NCI-H1417 (cell line): ENCODE measurements at places on chromosomes 2 and 18.

DNA sequence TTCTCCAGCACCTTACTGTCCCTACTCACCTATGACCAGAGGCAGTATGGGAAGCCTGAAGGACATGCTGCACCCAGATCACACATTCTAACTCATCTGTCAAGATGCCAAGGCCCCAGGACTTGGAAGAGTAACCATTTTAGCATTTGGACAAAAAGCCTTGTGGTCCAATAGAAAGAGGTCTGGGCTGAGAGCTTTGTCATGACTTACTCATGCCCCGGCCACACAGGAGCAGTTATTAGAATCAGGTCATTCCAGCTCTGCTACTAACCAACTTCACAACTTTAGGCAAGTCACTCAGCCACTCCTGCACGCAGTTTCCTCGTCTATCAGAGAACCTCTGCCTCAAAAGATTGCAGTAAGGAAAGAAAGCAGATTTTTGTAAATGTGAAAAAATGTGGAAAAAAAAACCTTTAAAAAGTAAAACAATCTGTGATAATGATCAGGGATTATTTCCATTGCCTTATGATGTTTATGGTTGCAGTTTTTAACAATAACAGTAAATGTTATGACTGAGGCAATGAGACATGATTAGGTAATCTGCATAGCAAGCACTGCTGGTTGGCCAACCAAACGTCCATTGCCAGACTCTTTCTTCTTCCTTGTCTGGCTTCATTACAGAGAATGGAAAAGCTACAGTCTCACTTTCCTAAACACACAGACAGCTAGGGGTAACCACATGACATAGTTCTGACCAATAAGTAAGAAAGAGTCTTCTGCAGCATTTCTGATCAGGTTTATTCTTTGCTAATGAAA, 255.4 kb upstream of the CHAC2 start:
- no peak for DNase-seq

DNA sequence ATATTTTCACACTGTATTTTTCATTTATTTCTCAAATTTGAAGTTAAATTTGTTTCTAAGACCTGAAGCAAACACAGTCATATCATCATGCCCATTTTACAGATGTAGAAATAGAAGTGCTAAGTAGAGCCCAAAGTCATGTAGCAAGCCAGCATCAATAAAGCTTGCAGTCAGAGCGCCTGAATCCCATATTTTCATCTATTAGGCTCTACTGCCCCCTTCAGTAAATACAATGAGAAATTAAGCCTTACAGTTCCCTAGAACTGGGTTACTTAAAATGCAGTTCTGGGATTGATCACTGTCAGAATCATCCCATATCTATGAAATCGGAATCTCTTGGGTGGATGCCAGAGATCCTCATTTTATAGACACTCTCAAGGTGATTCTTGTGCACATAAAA, 419.9 kb downstream of the TGIF1 start:
- peak; percentile 69 for DNase-seq

DNA sequence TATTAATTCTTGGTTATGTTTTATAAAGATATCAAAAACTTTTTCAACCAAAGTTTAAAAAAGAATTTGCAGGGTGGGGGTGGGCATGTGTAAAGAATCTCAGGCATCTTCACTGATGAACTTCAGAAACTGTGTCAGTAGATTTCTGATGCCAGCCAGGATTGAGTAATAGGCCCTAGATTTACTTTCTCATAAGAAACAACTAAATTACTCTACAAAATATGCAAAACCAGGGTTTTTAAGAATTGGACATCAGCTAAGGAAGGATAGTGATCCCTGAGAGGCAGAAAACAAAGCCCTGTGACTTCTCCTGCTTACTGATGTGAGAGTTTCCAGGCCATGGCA, 11.9 kb upstream of the IL1R1 start:
- no peak for DNase-seq

DNA sequence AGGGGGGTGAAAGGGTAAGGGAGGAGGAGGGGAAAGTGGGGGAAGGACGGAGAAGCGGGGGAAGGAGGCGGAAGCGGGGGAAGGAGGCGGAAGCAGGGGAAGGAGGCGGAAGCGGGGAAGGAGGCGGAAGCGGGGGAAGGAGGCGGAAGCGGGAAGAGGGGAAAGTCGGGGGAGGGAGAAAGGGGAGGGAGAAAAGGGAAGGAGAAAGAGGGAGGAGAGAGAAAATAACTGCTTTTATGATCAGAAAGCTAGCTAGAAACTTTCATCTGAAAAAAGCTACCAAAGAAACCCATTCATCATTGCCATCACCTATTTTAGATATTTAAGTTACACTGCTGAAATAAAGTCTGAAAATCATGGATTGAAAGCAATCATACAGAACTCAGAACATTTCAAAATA, 72.5 kb downstream of the USP34 start:
- DNase-seq, result no peak

GRCh38 chr2:229714080-229714735, at the start of gene DNER:
DNER (minus strand) TSS chr2:229714555; CDS start chr2:229714423, 132 bp downstream.
- DNase-seq, result peak; percentile 77

GRCh38 chr2:109646961-109647360, 32.8 kb downstream of the SOWAHC start:
- no peak for DNase-seq

GRCh38 chr2:207512356-207512755, 17.4 kb upstream of the CREB1 start:
- no peak for DNase-seq

- no peak for DNase-seq
Observed at GRCh38 chr18:61992285-61992684, 99.5 kb upstream of the RNF152 start.

DNA sequence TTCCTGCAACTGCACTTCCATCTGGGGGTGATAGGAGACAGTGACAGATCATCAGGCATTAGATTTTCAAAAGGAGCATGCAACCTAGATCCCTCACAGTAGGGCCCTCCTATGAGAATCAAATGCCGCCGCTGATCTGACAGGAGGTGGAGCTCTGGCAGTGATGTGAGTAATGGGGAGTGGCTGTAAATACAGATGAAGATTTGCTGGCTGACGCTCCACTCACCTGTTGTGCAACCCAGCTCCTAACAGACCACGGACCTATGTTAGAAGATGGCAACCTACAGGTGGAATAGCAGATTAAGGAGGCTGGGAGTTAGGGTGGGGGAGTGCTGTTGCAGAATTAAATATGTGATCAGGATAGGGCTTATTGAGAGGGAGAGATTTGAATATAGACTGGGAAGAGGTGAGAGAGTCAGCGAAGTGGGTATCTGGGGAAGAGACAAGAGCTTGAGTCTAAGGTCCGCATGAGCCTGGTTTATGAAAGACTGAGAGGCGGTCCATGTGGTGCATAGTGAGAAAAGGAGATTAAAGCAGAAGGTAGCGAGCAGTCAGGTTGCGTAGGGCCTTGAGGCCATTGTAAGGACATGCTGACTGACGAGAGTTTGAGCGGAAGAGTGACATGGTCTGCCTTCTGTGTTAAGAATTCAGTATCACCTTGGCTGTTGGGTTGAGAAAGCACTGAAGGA, 31.3 kb upstream of the TOGARAM2 start:
- DNase-seq, result no peak

DNA sequence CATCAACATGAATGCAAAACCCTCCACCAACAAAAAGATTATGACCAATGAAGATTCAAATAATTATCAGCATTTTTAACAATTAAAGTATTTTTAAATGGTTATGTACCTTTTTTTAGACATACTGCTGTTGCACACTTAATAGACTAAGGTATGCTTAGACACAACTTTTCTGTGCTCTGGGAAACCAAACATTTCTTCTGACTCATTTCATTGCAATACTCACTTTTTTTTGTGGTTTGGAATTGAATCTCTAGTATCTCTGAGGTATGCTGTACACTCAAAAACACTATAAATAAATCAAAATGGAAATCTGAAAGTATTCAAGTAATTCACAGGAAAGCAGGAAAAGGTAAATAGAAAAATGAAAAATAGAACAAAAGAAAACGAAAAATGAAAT, 247.9 kb upstream of the POU3F3 start:
- no peak for DNase-seq

GRCh38 chr2:200454927-200455801, 54.7 kb downstream of the KCTD18 start:
- DNase-seq, result no peak

GRCh38 chr2:625415-626333, 51.5 kb downstream of the TMEM18 start:
- DNase-seq, result peak; percentile 50

GRCh38 chr2:177021706-177022343, 190.8 kb upstream of the HNRNPA3 start:
- DNase-seq, result no peak

- DNase-seq, result no peak
Observed at GRCh38 chr2:208757364-208757763, 350.8 kb downstream of the PTH2R start.

DNA sequence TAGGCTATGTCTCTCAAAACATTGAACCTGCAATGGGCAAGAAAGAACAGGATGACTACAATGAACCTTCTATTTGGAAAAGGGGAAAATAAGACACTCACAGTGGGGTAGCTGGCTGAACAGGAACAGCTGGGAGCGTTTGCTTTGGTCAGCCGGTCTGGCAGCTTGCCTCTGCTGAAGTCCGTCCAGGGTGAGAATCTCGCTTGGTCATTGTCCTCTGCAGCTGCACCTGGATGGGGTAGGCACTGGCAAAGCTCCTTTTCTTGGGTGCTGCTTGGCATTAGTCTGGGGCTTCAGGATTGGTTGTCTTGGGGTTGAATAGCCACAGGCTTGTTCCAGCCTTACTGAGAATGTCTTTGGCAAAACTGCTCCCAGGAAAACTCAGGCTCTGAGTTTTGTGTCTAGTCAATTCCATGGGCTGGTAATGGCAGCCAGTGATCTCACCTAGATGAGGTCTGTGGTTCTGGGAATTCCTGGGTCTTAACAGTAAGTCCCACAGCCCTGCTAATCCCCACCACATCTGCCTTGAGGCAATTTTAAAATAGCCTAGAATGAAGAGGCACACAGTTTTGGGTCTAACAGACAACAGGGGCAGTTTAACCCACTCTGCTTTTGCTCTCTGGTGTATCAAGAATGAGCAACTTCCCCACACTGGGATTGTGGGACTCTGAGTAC, 13.4 kb downstream of the NEDD4L start:
- peak; percentile 54 for DNase-seq

GRCh38 chr2:197707316-197708213, 2.4 kb downstream of the MARS2 start:
- DNase-seq, result peak; percentile 42

DNA sequence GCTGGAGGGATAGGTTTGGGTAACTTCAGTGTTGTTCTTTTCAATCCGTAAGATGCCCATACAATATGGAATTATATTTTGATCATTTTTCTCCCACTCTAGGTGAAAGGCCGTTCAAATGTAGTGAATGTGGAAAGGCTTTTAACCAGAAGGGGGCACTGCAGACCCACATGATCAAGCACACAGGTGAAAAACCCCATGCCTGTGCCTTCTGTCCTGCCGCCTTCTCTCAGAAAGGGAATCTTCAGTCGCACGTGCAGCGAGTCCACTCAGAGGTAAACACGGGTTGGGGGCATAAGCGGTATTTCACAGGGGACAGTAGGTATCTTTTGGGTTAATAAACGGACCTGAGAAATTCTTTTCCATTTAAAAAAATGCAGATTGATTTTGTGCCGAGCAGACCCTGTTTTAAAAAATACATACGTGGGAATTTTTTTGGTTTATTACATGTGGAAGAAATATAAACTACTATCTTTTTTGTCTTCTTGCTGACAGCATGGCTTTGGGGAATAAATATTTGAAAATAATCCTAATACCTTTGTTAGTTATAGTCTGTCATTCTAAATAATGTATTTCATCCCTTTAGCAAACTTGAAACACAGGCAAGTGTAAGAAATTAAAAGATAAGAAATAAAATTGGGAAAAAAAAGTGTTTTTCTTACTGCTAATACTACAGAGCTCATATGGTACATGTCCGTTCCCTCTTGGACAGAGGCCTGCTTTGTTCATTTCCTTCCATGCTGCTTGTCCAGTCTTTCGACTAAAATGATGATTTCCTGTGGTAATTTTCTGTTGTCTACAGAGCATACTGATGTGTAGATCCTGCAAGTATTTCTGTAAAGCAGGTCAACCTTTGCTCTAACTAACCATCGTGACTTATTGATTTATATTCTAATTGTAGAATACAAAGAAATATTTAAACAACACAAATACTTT, 53.3 kb downstream of the ZNF236 start:
- peak; percentile 58 for DNase-seq

DNA sequence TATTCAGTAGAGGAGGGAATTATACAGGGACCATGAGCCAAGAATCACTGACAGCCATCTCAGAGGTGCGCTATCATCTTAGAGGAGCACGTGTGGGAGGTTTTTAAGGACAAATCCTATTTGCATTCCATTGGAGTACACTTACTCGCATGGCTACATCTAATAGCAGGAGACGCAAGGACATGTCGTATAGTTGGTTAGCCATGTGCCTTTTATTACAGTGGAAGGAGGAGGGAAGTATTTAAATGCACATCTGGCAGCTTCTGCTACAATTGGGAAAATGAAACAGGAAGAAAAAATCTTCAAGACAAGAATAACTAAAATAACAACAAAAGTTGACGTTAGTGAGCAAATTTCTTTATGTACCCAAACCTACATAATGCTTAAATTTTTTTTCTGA, 86.5 kb upstream of the UGP2 start:
- no peak for DNase-seq

DNA sequence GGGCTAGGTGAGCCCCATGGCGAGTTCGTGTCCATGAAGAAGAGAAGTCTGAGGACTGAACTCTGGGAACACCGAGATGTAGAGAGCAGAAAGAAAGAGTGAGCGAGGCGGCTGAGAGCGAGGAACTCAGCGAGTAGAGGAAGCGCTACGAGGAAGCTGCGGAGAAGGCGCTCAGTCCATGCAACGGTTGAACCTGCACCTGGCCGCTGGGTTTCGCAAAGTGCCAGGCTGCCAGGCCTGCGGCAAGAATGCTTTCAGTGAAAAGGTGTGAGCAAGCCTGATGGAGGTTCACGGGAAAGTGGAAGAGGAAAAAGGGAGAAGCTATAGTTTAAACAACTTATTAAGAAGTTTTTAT, 251.0 kb upstream of the TMEM200C start:
- no peak for DNase-seq

GRCh38 chr18:43661570-43661969, 384.3 kb upstream of the SYT4 start:
- DNase-seq, result peak; percentile 75

- no peak for DNase-seq
Observed at GRCh38 chr2:167294776-167295140, 406.5 kb downstream of the XIRP2 start.

GRCh38 chr2:241295326-241296095, 20.0 kb downstream of the HDLBP start:
- no peak for DNase-seq

DNA sequence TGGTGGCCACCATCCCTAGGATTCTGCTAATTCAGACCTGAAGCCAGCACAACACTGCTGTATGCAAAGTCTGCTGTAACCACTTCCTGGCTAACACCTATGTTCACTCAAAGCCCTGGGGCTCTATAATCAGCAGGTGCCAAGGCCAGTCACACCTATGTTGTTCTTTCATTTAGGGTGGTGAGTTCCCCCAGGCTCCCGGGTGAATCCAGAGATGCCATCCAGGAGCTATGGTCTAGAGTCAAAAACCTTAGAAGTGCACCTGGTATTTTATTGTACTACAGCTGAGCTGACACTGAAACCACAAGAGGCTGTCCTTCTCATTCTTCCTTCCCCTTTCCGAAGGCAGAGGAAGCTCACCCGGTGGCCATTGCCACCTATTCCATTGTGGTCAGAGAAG, 46.2 kb upstream of the CCDC141 start:
- DNase-seq, result no peak
